ENCODE measurements at places on chromosomes 7 and 10.

DNA sequence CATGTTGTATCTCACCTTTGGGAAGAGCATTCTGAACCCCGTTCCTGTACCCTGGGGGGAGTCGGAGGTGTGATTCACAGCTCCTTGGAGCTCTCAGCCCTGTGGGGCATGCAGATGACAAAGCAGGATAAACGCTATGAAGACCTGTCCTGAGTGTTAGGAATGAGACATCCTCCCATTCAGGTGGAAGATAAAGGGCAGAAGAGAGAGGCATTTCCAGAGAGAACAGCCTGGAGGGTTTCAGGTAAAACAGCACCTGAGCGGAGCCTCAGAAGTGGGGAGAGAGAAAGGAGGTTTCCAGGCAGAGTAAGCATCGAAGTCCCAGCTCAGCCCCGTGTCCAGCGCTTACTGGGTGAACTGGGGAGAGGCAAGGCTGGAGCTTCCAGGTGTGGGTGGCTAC lies 288.9 kb downstream of the KLF6 start:
- DNase-seq = no peak

DNA sequence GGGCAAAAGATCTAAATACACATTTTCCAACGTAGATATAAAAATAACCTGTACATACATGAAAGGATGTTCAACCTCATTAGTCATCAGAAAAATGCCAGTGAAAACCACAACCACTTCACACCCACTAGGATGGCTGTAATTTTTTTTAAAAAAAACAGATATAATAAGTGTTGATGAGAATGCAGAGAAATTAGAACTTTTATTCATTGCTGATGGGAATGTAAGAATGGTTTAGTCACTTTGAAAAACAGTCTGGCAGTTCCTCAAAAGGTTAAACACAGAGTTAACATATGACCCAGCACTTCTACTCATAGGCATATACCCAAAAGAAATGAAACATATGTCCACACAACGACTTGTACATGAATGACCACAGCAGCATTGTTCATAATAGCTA lies 32.3 kb upstream of the PRKCQ start:
- DNase-seq = no peak

DNA sequence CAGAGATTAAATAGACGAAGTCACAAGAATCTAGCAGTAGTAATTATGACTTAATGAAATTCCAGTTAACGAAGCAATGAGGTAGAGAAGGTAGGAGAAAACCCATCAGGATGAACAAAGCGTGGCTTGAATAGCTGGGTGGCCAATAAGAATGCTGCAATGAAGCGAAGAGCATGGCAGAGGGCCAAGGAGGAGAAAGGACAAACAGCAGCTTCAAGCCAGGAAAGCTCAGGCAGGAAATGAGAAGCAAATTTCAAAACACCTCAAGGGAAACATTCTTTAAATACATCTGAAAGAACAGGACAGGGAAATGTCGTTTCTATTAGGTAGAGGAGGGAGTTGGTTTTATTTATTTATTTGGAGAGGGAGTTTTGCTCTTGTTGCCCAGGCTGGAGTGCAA lies 122.5 kb downstream of the KIAA1217 start:
- no peak for DNase-seq

DNA sequence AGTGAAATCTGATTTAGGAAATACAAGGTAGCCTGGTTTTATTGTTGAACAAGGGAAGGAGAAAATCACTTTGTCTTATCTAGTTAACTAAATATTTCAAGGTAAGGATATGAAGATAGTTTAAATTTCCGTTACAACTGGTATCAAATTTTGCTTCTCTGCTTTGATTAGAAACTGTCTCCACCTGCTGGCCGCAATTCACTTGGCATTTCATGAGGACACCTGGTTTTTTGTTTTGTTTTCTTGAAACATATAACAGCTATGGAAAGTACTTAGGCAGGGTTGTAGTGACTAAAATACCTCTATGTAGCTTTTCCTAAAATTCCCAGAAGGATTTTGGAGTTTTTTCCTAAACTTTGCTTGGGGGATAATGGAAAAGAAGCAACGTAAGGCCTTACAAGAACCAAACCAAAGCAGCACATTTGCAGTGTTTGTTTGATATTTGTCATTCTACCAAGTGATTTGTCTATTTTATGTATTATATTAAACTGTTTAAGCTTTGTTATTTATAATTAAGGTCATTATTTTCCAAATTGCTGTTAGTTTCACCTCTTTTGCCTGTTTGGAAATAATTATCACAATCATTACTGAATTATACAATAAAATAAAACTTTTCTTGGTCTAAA lies 73.6 kb downstream of the AHCYL2 start:
- peak; percentile 16 for DNase-seq

DNA sequence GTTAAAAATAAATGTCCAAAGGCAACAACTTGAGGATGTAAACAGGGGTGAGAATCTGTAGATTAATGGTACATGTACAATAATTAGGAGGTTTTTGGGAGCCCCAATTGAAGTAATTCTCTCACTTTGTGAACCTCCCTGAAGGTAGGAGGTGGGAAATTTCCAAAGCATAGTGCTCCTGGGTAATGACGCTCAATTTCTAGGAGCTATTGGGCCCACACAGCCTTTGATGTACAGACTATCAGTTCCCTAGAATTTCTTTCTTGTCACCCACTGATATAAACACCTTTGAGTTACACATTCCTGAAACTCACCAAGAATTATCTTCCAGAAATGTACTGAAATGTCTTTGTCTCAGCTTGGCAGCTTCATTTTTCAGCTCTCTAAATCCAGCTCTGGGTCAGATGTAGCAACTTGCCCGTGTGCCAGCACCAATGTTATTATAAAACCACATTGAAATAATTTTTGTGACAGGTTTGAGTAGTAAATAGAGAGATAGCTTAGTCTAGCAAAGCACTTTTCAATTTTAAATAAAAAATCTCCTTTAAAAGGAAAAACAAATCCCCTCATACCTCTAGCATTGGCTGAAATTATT lies 36.6 kb upstream of the GALNT17 start:
- DNase-seq = no peak

DNA sequence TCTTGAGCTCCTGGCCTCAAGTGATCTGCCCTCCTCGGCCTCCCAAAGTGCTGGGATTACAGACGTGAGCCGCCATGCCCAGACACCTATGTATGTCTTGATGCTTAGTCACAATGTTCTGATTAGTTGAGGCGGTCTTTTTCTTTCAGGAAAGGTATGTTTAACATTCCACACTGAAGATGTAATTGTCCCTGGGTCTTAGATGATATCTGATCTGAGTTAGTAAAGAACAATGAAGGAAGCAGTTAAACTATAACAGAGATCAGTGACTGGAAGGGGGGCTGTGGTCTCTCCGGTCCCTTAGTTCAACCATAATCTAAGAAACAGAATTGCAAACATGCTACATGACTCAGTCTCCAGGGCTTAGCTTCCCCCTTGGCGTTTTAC lies 31.5 kb upstream of the SH2D4B start:
- DNase-seq = no peak

Measured in activated CD8-positive, alpha-beta memory T cell treated with anti-CD3 and anti-CD28 coated beads for 1 hour (primary cell).